Cardiac muscle cell (in vitro differentiated cells and primary cell): ENCODE measurements at places on chromosomes 12 and 14. TPM values are rescaled to one million over a fixed set of nuclear protein-coding genes. Genes with fewer than 3 reads are reported as not detected.

DNA sequence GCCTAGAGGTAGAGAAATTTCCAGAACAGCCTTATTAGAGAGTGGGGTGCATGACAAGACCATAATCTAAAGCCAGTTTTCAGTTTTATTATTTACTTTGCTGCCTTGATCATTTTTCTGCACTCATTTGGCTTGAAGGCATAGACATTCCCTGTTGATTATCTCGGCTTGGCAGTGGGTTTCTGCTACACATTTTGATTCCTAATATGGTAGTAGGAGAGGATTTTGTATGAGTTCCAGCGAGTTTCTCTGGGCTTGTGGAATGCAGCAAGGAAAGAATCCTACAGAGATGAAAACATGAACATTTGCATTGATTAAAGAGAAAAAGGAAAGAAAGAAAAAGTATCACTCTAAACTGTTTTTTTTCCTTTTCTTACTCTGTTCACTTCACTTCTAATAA lies 281.2 kb downstream of the PAWR start:
- DNase-seq, result peak; percentile 47

DNA sequence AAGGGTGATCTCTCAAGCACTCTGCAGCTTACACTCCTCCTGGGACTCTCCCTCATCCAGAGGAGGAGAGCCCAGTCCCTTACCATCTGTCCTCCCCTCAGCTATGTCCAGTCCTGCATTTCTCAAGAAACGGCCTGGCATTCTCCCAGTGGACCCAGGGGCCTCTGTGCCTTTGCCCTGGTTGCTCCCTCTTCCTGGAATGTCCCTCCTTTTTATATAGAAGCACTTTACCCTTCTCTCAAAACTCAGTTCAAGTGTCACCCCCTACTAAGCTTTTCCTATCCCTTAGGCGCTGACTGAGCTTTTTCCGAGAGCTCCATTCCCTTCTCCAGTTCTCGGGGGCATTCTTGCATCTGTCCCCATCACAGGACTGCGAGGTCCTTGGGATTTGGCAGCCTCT lies 8.9 kb upstream of the GLRX5 start:
- DNase-seq, result no peak

DNA sequence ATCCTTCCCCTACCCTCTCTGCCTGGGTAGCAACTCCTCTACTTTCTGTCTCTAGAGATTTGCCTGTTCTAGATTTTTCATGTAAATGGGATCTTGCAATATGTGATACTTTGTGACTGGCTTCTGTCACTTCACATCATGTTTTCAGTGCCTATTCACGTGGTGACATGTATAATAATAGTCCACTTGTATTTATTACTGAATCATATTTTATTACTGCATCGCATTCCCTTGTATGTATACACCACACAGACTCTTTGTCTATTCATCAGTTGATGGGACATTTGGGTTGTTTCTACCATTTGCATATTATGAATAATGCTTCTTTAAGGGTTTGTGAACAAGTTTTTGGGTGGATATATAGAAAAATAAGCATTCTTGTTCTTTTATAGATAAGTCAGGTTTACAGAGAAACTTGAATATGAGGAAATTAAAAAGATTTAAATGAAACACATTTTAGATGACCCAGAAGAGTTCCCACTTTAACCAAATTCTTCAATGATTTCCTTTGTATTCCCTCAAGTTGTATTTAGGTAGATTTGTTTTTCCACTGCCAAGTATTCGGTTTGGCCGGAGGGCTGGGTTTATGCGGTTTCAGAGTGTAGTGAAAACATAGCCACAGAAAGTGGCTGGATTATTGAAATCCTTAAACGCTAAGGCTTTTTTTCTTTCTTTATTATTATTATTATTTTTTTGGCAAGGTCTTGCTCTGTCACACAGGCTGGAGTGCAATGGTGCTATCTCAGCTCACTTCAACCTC lies 178.7 kb upstream of the TMTC1 start:
- DNase-seq, result no peak

DNA sequence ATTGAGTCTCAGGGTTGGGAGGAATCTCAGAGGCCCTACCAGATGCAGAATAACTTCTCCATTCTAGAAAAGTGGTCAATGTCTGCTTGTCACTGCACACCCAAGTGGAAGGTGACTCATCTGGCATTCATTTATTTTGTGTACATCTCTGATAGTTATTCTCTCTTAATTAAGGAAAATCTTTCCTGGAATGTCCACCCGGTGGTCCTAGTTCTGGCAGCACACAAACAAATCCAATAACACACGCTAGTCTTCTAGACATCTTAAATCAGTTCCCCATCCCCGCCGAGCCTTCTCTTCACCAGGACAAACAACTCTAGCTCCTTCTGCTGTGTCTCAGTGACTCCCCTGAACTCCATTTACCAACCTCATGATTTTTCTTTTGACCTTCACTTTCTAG lies 50.0 kb upstream of the SCN8A start:
- no peak for DNase-seq

Gene PARP11
- total RNA-seq, result 3.0 and 5.7 TPM in 2 replicates

Gene UNC79
- 1.7 and 6.5 TPM in 2 replicates for total RNA-seq

- DNase-seq, result no peak
These were observed 64.7 kb downstream of the IFNG start for GRCh38 chr12:68094645-68095395.

Gene ZFHX2
- 3.9 and 4.2 TPM in 2 replicates for total RNA-seq

Gene SLC39A9
- total RNA-seq, result 36.8 and 38.9 TPM in 2 replicates

DNA sequence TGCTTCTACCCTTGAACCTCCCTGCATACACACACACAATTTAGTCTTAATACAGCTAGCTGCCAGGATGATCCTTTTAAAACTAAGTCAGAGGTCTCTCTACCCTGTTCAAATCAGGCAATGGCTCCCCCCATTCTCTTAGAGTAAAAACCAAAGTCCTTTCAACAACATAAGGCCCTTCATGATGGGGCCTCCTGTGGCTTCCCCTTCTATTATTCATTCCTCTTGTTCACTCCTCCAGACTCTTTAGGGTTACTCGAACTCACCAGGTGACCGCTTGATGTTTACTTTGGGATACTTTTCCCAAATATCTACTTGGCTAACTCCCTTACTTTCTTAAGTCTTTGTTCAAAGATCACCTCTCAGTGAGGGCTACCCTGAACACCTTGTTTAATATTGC lies 30.4 kb downstream of the DENND5B start:
- no peak for DNase-seq

Gene ASCL1
- total RNA-seq, result not detected in 2 replicates

DNA sequence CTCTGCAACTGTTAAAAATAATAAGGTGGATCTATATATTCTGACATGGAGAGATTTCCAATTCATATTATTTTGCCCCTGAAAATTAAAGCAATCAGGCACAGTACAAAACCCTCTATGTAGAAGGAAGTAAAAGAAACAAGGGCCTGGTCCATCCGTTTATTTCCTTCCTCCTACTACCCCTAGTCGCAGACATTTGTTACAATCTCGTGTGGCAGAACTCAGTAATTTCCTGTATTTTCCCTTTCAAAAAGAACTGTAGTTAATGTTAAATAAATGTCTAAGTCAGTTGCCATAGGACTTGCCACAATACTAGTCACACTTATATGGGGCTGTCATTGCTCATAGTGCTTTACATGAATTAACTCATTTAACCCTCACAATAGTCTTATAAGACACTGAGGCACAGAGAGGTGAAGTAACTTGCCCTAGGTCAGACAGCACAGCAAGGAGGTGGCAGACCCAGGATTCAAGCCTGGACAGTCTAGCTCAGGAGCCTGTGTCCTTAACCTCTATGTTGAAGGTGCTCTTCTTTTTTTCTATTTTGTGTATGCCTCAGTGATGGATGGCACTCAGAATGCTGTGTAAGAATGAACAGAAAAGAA lies 24.2 kb downstream of the NINJ2 start:
- DNase-seq, result no peak
